ENCODE measurements at places on chromosomes 4 and X.

- DNase-seq: no peak
These were observed 183.3 kb downstream of the KDR start for GRCh38 chr4:54941994-54942552.

- DNase-seq: no peak
These were observed 161.7 kb upstream of the NAP1L5 start for GRCh38 chr4:88859191-88859812.

GRCh38 chr4:3021627-3022026, 52.7 kb downstream of the HTT-AS start:
- DNase-seq: no peak

- peak; percentile 46 for DNase-seq
These were observed 33.8 kb upstream of the SPANXN1 start for GRCh38 chrX:145213504-145213903.

- DNase-seq: peak; percentile 72
These were observed 186.8 kb downstream of the TMA16 start for GRCh38 chr4:163681208-163681821.

DNA sequence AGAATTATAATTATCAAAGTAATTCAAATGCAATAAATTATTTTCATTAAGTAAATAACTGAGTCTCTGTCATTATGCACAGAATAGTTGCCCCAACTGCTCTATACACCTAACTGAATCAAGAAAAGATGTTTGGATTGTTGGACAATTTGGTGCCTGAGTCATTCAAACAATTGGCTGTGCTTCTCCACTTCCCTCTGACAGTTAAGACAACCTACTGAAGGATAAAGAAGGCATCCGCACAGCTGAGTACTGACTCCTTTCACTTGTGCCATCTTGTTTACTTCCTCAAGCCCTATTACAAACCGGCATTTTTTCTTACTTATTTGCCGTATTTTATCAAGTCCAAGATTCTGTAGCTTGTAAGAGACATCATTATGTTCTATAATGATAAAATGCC, 110.6 kb upstream of the C1QTNF7 start:
- no peak for DNase-seq

- DNase-seq: peak; percentile 5
These were observed 64.2 kb downstream of the SPINK2 start for GRCh38 chr4:56757261-56757746.

DNA sequence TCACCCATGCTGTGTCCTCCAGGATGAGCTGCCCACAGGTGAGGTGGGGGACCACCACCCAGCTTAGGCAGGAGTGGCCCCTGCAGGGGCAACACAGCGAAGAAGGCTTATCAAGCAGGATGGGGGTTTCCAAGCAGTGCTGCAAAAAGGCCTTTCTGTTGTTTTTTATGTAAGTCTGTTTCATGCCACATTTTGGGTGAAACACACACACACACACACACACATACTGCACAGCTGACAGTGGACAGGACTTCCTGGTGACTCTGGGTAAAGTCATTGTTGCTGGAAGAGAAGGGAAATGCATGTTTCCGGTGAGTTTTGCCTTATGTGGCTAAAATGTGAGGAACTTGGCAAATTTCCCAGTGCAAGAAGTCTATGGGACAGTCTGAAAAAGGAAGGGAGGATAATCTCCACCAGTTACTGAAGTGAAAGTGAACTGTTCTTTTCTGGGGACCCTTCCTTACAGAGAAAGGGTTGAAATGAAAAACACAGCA, 119.2 kb downstream of the IRF2 start:
- no peak for DNase-seq

DNA sequence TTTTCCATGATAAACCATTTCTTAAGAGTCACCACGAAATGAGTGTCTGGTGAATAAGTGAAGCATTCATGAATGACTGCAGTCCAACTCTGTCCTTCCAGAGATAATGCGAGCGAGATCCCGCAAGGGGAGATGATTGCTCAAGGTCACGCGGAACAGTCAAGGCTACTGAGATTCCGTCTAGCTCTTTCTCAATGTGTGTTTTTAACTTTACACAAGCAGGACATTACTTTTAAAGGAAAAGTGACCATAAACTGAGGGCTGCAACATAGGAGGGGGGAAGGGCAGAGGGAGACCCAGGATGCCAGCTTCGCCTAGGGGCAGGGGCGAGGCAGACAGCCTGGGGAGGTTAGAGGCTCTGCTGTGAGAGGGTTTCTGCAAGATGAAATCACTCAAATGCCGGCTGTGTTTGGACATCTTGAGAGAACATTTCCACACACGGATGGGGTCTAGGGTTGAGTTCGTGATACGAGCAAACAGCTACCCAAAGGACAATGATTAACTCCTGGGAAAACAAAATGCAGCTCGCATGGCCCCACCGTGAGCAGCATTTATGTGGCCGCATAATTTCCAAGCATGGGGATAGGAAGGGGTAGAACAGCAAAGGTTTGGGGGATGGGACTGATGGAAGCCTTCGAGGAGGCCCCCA, 23.8 kb upstream of the CCNQ start:
- no peak for DNase-seq

DNA sequence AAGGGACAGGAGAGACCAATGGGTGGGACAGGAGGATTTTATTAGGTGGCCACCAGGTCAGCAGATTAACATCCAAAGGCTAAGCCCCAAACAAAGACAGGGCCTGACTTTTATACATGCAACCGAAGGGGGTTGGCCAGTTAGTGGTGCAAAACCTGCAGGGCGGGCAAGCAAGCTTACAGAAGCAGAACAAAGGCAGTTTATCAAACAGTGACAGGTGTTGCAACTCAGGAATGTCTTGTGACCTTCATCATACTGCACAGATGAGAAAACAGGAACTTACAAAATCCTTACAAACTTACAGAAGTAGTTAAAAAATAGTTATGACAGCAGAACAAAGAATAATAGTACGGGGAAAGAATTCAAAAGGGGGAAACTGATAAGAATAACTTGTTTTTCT, 708.1 kb downstream of the GLUD2 start:
- no peak for DNase-seq

DNA sequence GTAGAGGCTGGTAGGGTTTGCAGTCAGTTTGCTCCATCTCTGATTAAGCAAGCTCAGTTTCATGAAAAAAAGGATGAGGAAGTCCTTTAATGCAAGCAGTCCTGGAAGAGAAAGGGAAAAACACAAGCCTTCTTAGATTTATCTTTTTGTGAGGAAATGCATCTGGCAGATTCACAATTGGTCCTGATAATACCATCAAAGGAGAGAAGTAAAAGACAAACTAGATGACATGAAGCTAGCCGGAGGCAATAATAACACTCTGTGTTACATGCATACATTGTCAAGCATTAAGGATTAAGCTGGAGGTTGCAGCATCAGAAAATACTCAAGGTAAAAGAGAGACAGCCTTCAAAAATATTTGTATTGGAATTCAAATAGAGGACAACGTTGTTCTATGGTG, 356.0 kb upstream of the TEX13C start:
- DNase-seq: no peak

- no peak for DNase-seq
These were observed 1.2 kb upstream of the TMEM47 start for GRCh38 chrX:34658326-34658725.

GRCh38 chr4:182743815-182744214, 173.4 kb downstream of the DCTD start:
- no peak for DNase-seq

DNA sequence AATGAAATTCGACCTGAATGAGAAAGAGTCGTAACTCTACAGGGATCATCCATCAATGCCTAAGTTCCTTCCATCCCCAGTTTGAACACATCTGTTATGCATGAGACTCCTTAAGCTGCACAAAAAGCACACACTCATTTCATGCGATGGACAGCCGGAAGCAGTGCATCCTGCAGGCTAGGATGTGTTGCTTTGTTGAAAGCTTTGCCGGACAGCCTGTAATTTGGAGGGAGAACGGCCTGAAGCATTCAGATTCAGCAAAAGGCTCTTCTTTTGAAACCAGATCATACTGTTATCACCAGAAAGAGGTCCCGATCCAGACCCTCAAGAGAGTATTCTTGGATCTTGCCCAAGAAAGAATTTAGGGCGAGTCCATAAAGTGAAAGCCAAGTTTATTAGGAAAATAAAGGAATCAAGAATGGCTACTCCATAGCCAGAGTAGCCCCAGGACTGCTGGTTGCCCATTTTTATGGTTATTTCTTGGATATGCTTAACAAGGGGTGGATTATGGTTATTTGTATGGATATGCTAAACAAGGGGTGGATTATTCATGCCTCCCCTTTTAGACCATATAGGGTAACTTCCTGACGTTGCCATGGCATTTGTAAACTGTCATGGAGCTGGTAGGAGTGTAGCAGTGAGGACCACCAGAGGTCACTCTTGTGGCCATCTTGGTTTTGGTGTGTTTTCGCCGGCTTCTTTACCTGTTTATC, 48.1 kb upstream of the DHRSX start:
- DNase-seq: peak; percentile 32

DNA sequence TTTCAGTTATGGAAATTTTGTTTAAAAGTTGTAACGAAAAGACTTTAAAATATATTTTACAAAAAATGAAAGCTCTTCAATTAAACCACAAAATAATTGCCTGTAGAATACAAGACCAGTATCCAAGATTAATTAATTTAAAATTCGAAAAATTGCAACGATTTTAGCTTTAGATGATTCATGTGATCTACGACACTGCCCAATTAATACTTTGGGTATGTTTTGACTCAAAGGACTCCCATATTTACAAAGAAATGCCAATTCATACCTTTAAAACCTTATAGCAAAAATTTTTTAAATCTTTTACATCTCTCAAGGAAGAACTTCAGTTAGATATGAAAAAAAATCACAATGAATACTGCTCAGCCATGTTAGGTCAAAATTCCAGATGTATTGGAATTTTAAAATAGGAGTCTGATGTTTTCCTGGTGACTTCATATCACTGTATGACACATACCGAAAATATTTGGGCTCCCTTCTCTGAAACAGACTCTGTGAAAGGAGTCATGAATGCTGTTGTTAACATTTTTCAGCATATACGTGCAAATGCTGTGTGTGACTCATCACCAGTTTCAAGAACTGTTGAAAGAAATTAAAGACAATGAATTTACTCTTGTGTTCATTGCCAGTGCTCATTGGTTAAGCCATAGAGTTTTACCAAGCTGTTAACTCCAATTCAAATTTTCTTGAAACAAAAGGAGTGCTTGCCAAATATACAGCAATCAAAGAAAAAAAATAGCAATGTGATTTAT, 13.8 kb upstream of the SMS start:
- DNase-seq: no peak

DNA sequence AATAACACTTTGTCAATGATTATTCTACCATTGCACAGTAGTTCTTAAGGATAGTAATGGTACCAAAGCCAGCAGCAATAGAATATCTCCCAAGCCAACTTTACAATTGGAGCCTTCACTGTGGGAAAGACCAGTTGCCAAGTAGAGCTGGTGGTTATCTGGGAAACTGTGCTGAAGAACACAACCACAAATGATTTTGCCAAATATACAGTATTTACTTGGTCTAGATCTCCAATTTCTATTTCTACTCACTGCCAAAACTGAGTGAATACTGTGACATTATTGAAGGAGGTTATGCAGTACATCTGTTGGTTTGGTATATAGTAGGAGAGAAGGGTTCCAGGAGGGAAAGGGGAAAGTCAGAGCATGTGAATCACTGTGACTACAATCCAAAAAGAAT, 3.8 kb downstream of the TET2 start:
- no peak for DNase-seq

- DNase-seq: no peak
These were observed 16.8 kb downstream of the KDM6A start for GRCh38 chrX:44889824-44890223.

DNA sequence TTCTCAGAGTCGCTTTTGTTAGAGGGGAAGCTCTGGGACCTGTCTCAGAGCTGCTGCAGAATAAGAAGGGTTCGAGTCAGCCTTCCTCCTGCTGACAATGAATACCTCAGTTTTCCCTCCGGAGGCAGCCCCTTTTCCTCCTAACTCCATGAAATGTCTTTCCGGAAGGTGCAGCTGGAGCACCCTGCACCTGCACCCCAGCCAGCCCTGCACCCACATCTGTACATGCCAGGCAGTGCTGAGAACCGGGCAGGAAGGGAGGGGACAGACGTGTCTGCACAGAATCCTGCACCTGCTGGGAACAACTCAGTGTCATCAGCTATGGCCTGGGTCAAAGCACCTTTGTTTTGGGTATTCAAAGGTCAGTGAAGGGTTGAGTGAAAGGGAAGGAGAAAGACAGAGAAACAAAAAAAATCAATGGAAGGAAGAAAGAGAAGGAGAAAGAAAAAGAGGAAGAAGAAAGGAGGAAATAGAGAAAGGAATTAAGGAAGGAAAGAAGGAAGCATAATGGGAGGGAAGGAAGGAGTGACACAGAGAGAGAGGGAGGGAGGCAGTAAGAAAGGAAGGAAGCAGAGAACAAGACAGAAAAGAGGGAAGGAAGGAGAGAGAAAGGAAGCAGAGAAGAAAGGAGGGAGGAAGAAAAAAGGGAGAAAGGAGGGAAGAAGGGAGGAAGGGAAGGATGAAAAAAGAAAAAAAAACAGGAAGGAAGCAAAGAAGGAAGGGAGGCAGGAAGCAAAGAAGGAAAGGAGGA, 273.7 kb downstream of the DHRSX start:
- no peak for DNase-seq

DNA sequence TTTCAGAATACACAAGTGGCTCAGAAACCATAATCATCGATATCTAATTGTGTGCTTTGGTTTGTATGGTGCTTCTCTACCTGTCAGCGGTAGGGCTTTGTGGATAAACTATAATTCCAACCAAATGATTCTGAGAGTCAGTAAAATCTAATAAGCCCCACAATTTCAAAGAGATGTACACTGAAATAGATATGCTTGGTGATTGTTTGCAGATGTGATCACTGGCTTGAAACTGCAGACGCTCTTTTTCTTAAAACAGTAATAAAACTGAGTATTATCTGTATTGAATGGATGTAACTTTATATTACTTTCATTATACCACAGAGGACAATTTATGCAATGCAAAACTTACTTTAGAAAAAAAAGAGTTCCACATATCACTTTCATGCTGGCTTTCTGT, 198.8 kb upstream of the ANXA10 start:
- DNase-seq: no peak

GRCh38 chrX:38601866-38602265, 40.5 kb downstream of the TSPAN7 start:
- no peak for DNase-seq

DNA sequence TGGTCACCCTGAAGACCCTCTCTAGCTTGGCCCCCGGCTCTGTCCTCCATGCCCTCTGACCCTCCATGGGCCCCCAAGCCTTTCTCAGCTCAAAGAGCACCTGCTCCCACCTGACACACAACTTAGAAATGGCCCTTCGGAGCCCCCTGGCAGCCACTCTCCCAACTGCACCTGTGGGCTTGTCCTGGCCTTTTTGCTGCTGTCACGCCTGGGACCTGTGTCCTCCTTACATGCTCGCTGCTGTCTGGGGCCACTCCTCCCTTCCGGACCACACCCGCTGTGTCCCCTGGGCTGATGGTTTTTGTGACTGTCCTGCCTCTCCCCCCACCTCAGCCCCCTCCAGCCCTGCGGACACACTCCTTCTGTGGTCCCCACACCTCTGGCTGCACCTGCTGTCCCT, 106.2 kb upstream of the AFAP1 start:
- no peak for DNase-seq

- no peak for DNase-seq
These were observed 32.2 kb downstream of the SGMS2 start for GRCh38 chr4:107856901-107857300.

- DNase-seq: no peak
These were observed 109.6 kb downstream of the SHROOM4 start for GRCh38 chrX:50704360-50704759.

- no peak for DNase-seq
These were observed 60.6 kb upstream of the SPANXN2 start for GRCh38 chrX:143781103-143781502.

GRCh38 chrX:119374736-119375135, 24.4 kb upstream of the SLC25A43 start:
- DNase-seq: no peak

GRCh38 chrX:115499112-115499805, 61.7 kb upstream of the PLS3 start:
- peak; percentile 72 for DNase-seq
